Activated T-helper 1 cell treated with Interleukin-2 at 50 U/mL for 16 hours (primary cell): ENCODE measurements at places on chromosomes 1 and 21.

- no peak for DNase-seq
Observed at GRCh38 chr1:64080941-64081562, 122.4 kb upstream of the UBE2U start.

DNA sequence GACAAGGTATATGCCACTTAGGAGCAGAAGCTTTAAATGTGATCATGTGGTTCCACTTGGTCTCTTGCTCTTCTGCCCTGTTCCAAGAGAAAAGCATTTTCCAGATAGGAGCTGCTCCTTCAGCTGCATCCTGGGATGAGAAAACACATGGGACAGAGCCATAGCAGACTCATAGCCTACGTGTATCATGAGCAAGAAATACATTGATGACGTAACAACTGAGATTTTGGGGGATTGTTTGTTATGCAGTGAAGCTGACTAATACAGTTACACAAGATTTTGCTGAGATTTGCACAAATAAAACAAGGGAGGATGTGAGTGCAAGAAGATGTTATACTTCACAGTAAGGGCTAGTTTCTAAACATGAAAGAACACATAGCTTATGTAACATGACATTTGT, 36.0 kb upstream of the IRF2BP2 start:
- no peak for DNase-seq

GRCh38 chr1:145786271-145786670, 37.6 kb downstream of the RNF115 start:
- no peak for DNase-seq

GRCh38 chr1:246930830-246931548, 759 bp downstream of the AHCTF1 start:
- DNase-seq, result peak; percentile 38

DNA sequence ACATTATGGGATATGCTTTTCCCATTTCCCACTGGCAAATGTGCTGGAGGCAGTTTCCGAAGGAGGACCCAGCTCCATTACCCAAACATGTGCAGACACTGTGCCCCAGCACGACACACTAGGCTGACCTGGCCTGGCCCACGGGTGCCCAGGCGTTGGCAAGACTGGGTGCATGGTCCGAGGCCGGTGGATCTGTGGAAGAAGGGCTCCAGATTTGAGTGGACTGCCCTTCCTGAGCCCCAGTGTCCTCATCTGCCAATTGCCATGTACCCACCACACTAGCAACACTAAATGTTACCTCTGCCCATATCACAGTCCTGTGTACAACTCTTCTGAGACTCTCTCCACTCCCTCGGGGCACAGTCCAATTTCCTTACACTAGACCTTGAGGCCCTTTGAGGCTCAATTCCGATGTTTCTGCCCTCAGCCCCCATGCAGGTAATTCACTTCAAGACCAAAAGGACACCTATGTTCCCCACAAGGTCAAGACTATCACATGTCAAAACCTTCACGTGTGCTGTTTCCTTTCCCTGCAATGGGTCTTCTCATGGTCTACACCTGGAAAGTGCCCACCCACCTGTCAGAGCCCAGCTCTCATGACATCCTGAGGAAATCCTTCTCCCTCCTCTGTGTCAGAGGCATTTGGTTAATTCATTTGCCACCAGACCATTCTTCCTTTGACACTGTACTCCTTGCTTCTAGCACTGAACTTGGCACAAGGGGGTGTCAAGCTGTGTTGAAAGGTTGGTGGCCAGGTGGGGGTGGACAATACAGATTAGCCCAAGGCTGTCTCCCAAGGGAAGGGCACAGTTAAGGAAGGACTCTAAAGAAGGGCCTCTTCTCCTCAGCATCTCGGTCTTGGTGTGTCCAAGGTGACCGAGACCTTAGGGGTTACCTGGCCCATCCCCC, 124.9 kb downstream of the DMRTB1 start:
- DNase-seq, result no peak

DNA sequence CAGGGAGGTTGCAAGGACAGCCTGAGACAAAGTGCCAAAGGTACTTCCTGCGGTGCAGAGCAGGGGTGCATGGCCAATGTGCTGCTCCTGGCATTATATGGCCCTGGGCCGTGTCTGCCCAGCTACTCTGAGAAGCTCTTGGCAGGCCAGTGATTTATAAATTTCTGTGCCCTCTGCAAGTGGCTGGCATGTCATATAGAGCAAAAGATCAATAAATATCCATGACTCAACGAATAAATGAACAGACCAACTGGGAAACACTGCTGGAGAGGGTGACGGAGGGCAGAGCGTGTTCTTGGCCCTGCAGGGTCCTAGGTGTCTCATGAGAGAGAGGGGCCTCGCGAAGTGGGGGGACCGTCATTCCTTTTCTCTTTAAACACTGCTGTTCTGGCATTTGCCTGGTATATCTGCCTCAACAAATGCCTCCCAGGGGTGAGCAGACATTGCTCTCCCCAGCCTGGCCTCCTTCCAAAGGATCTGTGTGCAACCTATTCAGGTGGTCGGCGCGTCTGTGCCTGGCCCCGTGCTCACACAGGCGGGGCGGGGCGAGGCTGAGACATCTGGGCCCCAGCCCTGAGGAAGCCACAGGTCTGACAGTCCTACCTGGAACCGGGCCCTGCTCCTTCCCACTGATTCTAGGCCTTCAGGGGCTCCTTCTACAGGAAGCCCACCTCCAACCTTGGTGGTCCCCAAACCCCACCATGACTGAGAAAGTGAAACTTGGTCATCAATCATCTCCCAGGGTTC, 82.3 kb downstream of the MRPL37 start:
- DNase-seq, result no peak

- no peak for DNase-seq
Observed at GRCh38 chr1:40451238-40451585, 936 bp downstream of the ZFP69B start.

- DNase-seq, result no peak
Observed at GRCh38 chr21:14531757-14532316, 14.3 kb downstream of the SAMSN1 start.

DNA sequence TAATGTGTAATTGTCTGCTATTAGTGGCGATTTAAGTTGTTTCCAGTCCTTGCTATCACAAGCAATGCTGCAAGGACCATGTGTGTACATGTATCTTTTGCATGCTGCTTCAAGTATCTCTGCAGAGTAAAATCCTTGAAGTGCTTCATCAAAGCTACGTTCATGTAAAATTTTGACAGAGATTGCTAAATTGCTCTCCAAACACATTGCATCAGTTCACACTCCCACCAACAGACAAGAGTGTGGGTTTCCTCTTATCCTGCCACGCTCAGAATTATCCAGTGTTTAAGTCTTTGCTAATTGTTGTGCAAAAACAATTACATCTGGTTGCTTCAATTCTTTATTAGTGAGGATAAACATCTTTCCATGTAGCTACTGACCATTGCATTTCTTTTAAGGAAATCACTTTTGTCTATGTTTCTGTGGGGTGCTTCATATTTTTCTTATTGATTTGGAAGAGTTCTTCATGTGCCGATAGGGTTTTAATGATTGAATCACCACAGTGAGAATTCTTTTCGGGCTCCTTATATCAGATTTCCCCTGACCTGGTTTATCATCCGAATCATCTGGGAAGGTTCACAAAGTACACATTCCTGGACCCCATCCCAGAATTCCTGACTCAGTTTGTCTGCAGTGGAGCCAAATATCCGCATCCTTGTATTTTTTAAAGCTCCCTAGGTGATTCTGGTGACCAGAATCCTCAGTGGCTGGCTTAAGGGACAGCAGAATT, 56.3 kb upstream of the GALNT2 start:
- no peak for DNase-seq

- no peak for DNase-seq
Observed at GRCh38 chr1:15279576-15280230, 32.7 kb downstream of the FHAD1 start.

DNA sequence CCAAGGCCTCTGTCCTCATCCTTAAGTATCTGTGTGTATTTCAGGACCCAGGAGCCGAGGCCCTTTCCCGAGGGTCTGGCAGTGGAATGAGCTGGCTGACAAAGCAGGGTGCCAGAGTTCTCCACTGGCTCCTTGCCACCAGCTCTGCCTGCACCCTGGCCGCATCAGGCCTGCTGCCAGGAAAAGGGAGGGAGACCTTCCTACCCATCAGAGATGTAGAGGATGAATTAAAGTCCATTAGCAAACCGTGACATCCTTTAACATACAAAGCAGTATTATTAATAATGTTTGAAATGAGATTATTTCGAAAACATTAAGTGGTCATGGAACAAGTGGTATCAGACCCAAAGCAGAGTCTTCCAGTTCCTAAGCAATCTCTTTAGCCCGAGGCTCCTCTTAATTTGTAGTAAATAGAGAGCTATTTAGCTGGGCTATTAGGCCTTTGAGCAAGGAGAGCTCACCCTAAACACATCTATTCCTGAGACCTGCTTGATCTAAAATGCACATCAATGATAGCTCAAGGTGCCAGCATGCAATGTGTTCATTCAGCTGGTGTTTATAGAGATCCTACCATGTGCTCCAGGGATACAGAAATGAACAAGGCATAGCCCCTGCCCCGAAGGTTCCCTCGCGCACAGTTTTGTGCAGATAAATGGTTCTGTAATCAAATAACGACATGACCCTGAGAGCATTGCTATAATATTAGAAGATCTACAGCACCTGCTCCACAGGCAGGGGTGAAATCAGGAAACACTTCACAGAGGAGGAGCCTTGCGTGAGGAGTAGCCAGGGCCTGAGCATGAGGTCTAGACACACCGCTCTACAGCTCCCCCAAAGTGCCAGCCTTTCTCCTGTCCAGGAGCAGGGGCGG, 44.0 kb downstream of the FAM163A start:
- DNase-seq, result no peak

DNA sequence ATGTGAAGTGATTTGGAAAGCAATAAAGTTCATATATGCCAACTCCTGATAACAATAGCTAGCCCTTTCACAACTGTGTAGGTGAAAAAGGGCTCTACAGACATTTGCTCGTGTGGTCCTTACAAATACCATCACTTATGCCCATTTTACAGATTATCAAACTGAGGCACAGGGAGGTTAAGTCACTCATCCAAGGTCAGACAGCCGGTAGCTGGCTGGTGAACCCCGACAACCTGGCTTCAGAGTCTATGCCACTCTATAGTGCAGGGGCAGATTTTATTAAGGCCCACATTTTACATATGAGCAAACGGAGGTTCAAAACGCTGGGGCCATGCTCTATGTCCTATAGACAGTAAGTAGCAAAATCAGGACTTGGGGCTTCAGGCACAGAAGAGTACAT, 280.5 kb downstream of the RRAGC start:
- no peak for DNase-seq

DNA sequence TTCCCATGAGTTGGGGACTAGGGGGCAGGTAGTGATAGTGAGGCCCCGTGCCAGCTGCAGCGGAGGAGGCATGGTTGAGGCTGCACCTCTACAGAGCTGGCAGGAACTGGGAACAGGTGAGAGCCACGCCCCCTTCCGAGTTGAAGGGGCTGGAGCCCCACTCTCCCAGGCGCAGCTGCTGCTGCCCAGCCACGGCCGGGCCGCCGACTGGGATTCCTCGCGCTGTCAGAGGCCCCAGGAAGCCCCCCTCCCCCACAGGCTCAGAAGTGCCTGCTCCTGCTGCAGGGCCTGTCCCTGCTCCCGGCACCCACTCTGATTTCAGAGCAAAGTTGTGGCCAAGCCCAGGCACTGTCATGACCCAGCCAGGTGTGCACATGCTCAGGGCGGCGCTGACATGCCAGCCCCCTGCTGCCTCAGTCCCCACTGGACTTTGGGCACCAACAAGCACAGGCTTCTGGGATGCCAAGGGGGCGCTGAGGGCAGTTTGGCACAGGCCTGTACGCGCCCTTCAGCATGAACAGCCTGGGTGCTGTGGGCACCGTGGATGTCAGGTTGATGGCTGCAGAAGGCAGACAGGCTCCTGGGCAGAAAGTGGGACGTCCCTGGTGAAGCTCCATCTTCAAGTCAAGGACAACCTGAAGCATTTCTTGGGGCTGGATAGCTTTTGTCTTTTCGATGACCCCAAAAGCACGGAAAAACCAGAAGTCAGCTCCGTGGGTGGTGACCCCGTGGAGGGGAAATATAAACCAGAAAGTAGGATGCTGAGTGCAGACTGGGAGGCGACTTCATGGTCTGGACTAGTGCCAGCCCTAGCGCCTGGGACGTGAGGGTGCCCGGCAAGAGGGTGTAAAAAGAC, 121.5 kb downstream of the SIM2 start:
- no peak for DNase-seq

- no peak for DNase-seq
Observed at GRCh38 chr1:76203127-76203526, 128.6 kb downstream of the ST6GALNAC3 start.

- DNase-seq, result no peak
Observed at GRCh38 chr1:178536844-178537371, 24.0 kb downstream of the TEX35 start.

DNA sequence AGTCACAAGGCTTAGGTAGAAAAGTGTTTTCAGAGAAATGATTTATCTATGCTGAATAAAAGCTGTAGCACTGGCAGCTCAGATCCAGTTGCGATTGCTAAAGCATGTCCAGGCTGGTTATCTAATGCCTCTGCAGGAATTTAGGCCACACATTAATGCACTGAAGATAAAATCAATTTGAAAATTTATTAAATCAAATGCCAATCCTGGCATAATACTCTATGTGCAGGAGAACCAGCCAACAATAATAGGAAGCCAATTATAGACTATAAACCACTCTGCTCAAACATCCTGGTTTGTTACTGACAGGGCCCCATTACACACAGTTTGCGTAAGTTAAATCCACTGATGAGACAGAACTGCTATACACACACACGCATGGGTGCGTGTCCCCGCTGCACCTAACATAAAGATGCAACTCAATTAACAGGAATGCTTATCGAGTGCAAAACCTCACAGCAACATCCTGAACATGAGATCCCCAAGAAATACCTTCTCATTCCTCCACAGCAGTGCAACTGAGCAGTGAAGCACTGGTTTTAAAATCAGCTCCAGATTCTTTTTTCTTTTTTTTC, 40.6 kb downstream of the PTP4A2 start:
- DNase-seq, result no peak

- no peak for DNase-seq
Observed at GRCh38 chr1:204623365-204623893, 62.1 kb downstream of the LRRN2 start.

- no peak for DNase-seq
Observed at GRCh38 chr1:16186655-16187235, 25.7 kb downstream of the ARHGEF19 start.

DNA sequence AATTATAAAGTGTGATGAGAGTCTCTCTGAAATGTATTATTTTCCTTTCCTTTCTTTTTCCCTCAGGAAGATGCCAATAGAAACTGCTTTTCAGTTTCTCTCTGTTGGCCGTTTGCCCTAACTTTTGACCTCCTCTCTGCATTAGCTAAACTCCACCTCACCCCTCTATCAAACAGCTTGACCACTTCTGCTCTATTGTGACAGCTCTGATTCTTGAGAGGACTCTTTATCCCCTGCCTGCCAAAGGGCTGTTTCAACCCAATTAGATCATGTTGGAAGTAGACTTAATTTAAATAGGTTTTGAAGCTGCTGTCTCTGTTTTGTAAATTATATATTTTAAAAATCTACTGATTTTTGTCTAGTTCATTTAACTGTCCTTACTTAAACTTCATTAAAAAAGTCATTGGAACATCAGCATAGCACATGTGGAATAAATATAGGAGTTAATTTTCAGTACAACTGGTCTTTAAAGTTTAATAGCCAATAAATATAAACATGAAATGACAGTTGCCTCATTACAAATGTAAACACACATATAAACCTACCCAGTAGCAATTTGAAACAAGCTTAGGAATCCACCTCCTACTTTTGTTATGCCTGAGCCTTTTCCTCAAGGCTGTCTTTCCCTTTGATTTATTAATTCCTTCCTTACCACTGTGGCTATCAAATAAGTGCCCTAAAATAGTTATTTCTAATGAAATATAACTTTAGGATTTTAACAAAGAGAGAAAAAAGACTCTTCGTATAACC, 152.0 kb downstream of the CHRM3 start:
- no peak for DNase-seq

- no peak for DNase-seq
Observed at GRCh38 chr1:227191607-227192006, 126.7 kb downstream of the CDC42BPA start.
